T47D (cell line): ENCODE measurements at places on chromosomes 5 and 9.

DNA sequence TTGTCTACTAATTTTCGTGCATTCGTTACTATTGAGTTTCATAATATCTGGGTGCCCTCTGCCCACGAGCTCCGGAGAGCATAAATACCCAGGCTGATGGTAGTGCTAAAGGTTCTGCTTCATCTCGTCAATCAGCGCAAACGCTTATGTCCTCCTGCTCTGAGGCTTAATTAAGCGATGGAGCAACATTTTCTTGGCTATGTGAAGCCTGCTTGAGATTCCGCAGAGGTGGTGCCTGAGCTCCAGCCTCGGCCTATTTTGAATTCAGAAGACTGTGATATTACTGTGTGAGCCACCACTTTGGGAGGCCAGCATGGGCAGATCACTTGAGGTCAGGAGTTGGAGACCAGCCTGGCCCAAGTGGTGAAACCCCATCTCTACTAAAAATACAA, 44.8 kb downstream of the ANXA2R start:
- no peak for DNase-seq

DNA sequence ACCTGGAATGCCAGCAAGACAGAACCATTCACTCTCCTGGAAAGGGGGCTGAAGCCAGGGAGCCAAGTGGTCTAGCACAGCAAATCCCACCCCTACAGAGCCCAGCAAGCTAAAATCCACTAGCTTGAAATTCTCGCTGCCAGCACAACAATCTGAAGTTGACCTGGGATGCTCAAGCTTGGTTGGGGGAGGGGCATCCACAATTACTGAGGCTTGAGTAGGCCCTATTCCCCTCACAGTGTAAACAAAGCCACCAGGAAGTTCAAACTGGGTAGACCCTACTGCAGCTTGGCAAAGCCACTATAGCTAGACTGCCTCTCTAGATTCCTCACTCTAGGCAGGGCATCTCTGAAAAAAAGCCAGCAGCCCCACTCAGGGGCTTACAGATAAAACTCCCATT, 17.3 kb downstream of the RIGI start:
- DNase-seq: no peak

DNA sequence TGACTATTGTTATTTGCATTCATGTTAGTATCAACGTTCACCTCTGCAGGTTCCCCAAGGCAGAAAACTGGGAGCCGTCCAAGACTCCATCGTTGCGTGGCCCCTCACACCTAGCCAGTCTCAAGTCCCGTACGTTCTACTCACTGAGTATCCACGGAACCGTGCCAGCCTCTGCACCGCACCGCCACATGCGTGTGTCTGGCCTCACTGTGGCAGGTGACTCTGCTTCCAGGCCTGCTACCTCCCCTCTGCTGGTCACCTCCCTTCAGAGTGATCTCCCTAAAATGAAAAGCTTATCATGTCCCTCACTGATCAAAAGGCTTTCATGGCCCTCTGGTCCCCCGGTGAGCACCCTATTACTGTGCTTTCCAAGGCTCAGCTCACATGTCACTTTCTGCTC, 108.1 kb downstream of the GABBR2 start:
- no peak for DNase-seq

GRCh38 chr5:154358516-154359220, 87.1 kb upstream of the SAP30L start:
- no peak for DNase-seq

GRCh38 chr9:135239100-135239768, 151.8 kb downstream of the OLFM1 start:
- no peak for DNase-seq

- DNase-seq: no peak
Observed at GRCh38 chr5:127088251-127088650, 14.9 kb upstream of the C5orf63 start.

GRCh38 chr5:175517824-175518450, 39.6 kb downstream of the SFXN1 start:
- no peak for DNase-seq

DNA sequence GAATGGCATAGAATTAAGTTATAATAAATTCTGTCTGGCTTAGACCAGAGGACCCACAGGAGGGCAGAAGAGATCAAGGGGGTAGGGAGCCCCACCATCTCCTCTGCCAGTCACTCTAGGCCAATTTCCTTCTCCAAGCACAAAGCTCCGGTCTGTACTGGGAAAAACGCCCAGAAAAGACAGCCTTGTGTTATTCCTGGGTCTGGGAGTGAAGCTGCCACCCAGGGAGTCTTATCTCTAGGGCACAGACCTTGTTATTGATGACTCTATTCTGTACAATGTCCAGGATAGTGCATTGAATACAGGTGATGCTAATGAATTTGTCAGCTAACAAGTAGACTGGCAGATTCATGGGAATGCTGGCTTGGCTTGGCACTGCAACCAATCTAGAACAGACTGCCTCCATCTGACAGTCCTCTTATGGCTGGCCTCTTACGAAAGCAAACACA, 60.7 kb downstream of the MED27 start:
- DNase-seq: no peak

GRCh38 chr5:15620501-15620900, 120.5 kb downstream of the FBXL7 start:
- DNase-seq: no peak

DNA sequence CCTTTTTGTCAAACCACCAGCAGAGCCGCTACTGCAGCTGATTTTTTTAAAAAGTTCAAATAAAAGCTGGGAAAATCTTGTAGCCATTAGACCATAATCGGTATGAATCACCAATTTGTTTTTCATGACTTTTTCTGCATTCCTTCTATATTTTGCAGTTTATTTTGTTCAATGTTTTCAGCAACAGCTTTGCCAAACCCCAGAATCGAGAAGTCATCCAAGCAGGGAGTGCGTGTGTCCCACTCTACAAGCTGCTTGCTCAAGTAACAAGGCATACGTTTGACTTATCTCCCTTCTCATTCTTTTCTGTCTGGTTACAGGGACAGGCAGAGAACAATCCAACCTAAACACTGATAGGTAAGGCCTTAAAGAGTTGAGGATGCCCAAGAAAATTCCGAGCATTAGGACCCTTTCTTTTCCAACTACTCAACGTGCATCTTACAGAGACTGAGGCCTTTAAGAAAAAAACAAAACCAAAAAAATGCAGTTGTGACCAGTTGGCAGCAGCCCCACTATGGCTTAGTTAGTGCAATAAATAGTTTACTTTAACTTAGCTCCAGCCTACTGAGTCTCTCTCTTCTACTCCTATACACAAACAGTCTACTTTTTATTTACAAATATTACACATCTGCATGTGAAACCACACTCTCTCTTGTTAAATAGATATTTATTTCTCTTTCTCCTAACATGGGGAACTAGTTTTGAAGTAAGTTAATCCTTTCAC, 134.7 kb upstream of the SLIT3 start:
- no peak for DNase-seq

GRCh38 chr9:27572918-27573633, at the start of gene C9orf72:
TSS of gene C9orf72 (minus strand) at chr9:27573481. CDS start at chr9:27567120, 6,361 bp downstream.
- DNase-seq: no peak

DNA sequence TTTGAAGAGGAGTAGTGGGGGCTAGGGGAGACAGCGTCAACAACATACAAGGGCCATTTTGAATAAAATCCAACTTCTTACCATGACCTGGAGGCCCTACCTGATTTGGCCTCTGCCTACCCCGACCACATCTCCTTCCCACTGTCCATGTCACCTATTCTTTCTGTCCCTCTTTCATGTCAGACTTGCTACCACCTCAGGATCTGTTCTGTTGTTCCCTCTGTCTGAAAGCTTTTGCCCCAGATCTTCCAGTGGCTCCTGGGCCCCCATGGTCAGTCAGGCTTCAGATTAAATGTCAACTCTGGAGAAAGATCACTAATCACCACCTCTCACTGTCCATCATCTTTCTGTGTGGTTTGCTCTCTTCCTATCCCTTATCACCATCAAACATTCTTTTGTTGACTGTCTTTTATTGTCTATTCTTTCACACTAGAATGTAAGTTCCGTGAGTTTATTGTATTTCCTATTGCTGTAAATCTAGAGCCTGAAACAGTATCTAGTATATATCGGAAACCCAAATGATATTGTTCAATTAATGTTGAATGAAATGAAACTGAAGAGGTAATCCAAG, 31.2 kb upstream of the APC start:
- no peak for DNase-seq

DNA sequence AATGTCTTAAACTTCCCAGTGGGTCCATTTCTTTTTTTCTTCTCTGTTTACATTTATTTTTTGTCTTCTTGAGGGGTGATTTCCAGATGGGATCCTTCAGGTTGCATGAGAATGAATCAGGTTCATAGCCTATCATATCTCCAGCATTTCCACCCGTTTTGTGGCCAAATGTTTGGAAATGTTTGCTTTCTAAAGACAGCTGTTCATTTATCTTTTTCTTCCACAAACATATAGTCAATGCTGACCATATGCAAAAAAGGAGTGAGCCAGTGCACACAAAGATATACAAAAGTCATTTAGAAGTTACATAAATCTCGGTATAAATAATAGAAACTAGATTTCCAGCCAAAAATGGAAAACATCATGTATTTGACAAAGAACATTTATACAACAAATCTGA, 71.6 kb upstream of the STC2 start:
- DNase-seq: no peak

- no peak for DNase-seq
Observed at GRCh38 chr9:117104716-117105495, 310.0 kb downstream of the ASTN2 start.

DNA sequence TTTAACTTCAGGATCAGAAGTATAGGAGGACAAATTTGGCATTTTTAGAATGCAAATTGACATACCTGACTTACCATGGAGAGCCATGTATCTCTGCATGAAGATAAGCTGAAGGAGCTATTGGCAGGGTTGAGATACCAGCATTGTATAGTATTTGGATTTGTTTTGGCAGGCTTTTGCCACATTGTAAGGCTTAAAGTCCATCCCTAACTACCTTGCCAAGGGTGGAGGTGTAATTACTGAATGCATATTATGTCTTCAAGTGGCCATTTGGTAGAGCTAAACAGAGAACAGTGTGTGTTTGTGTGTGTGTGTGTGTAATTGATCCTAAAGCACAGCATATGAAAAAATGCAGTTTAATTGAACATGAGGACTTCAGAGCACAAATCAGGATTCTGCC, 324.7 kb downstream of the FAM170A start:
- DNase-seq: no peak
